Activated naive CD8-positive, alpha-beta T cell treated with anti-CD3 and anti-CD28 coated beads, Interleukin-2, amount 10 ng/mL, durations not matched to agents 7 days and 5 days (primary cell): ENCODE measurements at places on chromosomes 12 and 14.

DNA sequence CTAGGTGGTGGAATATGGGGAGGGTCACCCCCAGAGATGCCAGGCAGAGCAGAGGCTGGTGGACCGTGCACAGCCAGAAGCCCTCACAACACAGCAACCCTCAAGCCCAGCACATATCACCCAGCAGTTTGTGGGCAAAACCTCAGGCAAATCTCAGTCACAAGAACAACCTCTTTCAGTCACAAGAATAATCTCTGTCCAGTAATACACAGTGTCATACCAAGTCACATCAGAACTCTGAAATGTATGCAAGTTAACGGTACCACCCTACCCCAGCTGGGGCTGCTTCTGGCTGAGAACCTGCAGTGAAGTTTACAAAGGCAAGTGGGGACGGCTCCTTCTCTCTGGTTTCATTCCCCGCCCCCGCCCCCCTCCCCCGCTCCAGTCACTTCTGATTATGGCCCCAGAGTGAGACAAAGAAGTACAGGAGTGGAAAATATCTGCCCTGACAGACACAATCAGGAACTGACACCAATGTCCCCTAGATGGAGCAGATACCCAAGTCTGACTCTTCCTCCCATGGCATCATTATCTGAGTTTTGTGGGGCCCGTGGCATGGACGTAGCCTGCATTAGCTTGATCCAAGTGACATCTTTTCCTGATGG is 480.9 kb upstream of the TMEM132C start:
- no peaks in the 10 kb centered on the region for H3K36me3 ChIP-seq
- DNase-seq, result no peak
- no peak overlapping the region for H3K27ac ChIP-seq
- no peak overlapping the region for H3K4me3 ChIP-seq

- no peak overlapping the region for H3K27ac ChIP-seq
- no peaks in the 10 kb centered on the region for H3K4me1 ChIP-seq
- H3K36me3 ChIP-seq, result no peaks in the 10 kb centered on the region
- H3K27me3 ChIP-seq, result peaks cover 6% of the 10 kb centered on the region
- no peak overlapping the region for H3K4me3 ChIP-seq
Observed at GRCh38 chr12:91424506-91424905, 241.9 kb upstream of the DCN start.

- DNase-seq, result no peak
- H3K4me3 ChIP-seq, result no peak overlapping the region
- no peaks in the 10 kb centered on the region for H3K27me3 ChIP-seq
- H3K36me3 ChIP-seq, result peaks cover 33% of the 10 kb centered on the region
- peaks cover 20% of the 10 kb centered on the region for H3K4me1 ChIP-seq
Observed at GRCh38 chr14:63616015-63616414, 25.7 kb downstream of the WDR89 start.

DNA sequence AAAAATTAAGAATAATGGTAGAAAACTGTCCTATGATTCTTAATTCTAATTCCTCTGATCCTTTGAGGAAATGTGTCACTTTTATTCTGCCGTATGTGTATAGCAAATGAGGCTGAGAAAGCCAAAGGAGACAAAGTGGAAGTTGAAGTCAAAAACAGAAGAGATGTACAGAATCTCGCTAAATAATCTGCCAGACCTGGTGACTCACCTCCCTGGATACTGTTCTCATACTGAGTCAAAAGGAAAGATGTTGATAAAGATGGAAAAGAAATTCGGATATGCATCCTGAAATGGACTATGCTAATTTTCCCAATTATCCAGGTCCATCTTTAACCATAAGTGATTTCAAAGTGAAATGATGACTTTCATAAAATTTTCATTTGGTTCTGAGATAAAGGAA is 92.5 kb downstream of the DUSP6 start:
- H3K4me1 ChIP-seq, result peaks cover 3% of the 10 kb centered on the region
- DNase-seq, result no peak
- H3K36me3 ChIP-seq, result peaks cover 17% of the 10 kb centered on the region
- no peaks in the 10 kb centered on the region for H3K27me3 ChIP-seq

GRCh38 chr12:40099423-40099853 is 6.4 kb downstream of the SLC2A13 start:
- no peaks in the 10 kb centered on the region for H3K27me3 ChIP-seq
- H3K4me3 ChIP-seq, result no peak overlapping the region

DNA sequence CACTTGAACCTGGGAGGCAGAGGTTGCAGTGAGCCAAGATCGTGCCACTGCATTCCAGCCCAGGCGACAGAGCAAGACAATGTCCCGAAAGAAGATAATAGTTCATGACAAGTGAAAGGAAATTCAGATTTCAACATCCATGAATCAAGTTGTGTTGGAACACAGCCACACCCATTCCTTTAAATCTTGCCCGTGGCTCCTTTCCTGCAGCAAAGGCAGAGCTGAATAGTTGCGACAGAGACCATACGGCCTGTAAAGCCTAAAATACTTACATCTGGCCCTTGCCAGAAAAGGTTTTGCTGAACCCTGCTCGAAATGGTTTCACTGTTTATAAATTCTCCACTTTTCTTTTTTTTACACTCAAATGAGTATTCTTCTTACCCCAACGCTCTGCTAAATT is 17.7 kb upstream of the ITPK1 start:
- peaks cover 2% of the 10 kb centered on the region for H3K4me1 ChIP-seq
- no peak for DNase-seq
- H3K36me3 ChIP-seq, result no peaks in the 10 kb centered on the region
- H3K27me3 ChIP-seq, result peaks cover 4% of the 10 kb centered on the region
- no peak overlapping the region for H3K4me3 ChIP-seq

- H3K36me3 ChIP-seq, result peaks cover 11% of the 10 kb centered on the region
- no peaks in the 10 kb centered on the region for H3K27me3 ChIP-seq
- peak overlapping the region; percentile 43 for H3K4me3 ChIP-seq
- peaks cover 19% of the 10 kb centered on the region for H3K4me1 ChIP-seq
- H3K27ac ChIP-seq, result peak overlapping the region; percentile 39
Observed at GRCh38 chr12:123034022-123034541, 53.6 kb downstream of the ARL6IP4 start.

DNA sequence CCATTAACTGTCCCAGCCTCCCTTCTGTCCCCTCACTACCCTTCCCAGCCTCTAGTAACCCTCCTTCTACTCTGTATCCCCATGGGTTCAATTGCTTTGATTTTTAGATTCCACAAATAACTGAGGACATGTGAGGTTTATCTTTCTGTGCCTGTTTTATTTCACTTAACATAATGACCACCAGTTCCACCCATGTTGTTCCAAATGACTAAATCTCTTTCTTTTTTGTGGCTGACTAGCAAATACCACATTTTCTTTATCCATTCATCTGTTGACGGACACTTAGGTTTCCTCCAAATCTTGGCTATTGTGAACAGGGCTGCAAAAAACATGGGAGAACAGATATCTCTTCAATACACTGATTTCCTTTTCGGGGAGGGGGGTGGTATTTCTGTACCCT is 65.7 kb downstream of the PRKD1 start:
- H3K27me3 ChIP-seq, result no peaks in the 10 kb centered on the region
- no peak overlapping the region for H3K27ac ChIP-seq
- no peak for DNase-seq
- no peaks in the 10 kb centered on the region for H3K4me1 ChIP-seq

DNA sequence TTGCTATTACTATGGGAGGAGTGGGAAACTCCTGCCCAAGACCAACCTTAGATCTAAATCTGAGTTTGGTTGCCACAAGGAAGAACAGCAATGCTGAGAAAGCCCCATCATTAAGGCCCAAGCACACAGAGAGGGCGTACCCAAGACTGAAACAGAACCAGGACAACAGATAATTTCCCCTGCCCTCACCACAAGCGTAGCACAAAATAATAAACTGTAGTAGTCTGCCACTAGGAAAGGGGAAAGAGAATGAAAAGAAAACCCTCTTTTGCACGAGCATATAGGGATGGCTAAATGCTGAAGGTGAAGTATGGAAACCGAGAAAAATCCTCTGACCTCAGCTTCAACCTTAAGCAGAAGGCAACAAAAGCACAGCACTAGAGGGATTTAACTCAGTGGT is 76.5 kb upstream of the DHRS4 start:
- no peak for DNase-seq
- H3K4me1 ChIP-seq, result no peaks in the 10 kb centered on the region
- peaks cover 17% of the 10 kb centered on the region for H3K27me3 ChIP-seq
- H3K4me3 ChIP-seq, result no peak overlapping the region

GRCh38 chr12:105825141-105825540 is 313.6 kb downstream of the NUAK1 start:
- no peak overlapping the region for H3K27ac ChIP-seq
- DNase-seq, result no peak
- H3K4me1 ChIP-seq, result no peaks in the 10 kb centered on the region
- peaks cover 10% of the 10 kb centered on the region for H3K27me3 ChIP-seq
- H3K4me3 ChIP-seq, result no peak overlapping the region

GRCh38 chr14:28584951-28585350 is 181.6 kb upstream of the FOXG1 start:
- no peaks in the 10 kb centered on the region for H3K36me3 ChIP-seq
- no peaks in the 10 kb centered on the region for H3K4me1 ChIP-seq
- no peak overlapping the region for H3K27ac ChIP-seq
- no peak overlapping the region for H3K4me3 ChIP-seq

DNA sequence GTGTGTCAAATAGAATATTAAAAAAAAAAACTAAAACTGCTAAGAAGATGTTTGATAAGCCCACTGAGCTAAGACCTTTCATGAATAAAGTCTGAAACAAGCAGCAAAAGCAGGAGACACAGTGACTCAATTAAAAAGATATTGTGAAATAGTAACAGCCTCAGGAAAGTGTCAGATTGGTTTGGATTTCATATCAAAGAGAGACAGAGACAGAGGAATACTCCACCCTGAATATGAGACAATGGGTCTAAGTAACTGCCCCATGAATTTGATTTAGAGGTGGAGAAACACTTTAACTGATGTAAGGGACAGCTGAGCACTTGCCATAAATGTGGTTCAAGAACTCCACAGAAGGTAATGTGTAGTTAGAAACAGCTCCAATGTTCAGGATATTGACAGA is 277.9 kb upstream of the FOXG1 start:
- H3K36me3 ChIP-seq, result no peaks in the 10 kb centered on the region
- no peak for DNase-seq
- no peak overlapping the region for H3K4me3 ChIP-seq
- H3K4me1 ChIP-seq, result no peaks in the 10 kb centered on the region
- no peaks in the 10 kb centered on the region for H3K27me3 ChIP-seq

GRCh38 chr12:130194154-130194553 is 31.9 kb downstream of the FZD10 start:
- H3K4me1 ChIP-seq, result no peaks in the 10 kb centered on the region
- no peaks in the 10 kb centered on the region for H3K27me3 ChIP-seq
- no peak overlapping the region for H3K27ac ChIP-seq
- H3K36me3 ChIP-seq, result no peaks in the 10 kb centered on the region
- no peak overlapping the region for H3K4me3 ChIP-seq
- no peak for DNase-seq

DNA sequence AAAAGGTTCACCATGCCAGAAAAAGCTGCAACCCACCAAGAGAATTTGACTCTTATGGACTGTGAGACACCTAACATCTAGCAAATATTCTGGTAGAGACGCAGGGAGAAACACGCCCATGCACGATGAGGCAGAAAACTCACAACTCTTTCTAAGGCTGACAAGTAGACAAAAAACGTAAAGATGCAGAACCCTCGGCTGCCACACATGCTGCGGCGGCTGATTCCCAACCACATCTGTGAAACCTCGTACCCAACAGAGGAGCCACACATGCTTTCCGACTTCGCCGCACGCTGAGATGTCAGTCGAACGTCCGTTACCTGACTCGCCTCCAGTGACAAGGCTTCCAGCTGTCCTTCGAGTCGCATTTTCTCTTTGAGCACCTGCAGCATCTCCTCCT is 21.8 kb downstream of the GOLGA3 start:
- no peaks in the 10 kb centered on the region for H3K27me3 ChIP-seq
- peaks cover 18% of the 10 kb centered on the region for H3K4me1 ChIP-seq
- no peak overlapping the region for H3K27ac ChIP-seq

DNA sequence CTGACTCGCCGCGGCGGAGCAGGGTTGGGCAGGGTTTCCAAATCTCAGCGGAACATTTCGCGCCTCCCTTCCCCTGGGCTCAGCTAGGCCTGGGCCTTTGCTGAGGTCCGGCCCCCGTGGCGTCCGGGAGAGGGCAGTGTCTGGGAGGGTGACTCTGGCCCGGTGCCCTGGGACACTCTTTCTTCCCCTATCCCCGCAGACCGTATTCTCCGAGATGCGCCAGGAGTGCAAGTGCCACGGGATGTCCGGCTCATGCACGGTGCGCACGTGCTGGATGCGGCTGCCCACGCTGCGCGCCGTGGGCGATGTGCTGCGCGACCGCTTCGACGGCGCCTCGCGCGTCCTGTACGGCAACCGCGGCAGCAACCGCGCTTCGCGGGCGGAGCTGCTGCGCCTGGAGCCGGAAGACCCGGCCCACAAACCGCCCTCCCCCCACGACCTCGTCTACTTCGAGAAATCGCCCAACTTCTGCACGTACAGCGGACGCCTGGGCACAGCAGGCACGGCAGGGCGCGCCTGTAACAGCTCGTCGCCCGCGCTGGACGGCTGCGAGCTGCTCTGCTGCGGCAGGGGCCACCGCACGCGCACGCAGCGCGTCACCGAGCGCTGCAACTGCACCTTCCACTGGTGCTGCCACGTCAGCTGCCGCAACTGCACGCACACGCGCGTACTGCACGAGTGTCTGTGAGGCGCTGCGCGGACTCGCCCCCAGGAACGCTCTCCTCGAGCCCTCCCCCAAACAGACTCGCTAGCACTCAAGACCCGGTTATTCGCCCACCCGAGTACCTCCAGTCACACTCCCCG is 3.0 kb downstream of the WNT1 start:
- peaks cover 51% of the 10 kb centered on the region for H3K4me1 ChIP-seq
- H3K27me3 ChIP-seq, result peaks cover 75% of the 10 kb centered on the region
- peak; percentile 74 for DNase-seq
- no peaks in the 10 kb centered on the region for H3K36me3 ChIP-seq
- H3K4me3 ChIP-seq, result peak overlapping the region; percentile 80
- H3K27ac ChIP-seq, result peak overlapping the region; percentile 83

DNA sequence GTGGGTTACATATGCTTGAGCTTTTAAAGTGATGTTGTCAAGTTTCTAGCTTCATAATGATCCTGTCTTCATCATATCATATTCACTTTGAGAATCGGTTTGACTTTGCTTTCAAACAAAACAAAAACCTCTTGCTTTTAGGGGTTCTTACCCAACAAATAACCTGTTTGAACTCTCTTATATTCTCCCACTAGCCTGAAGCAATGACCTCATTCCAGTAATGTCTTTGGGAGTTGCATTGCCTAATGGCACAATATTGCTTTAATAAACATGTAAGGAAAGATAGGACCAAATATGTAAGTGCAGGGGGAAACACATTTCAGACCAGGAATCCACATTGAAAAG is 27.7 kb downstream of the WBP11 start:
- no peaks in the 10 kb centered on the region for H3K36me3 ChIP-seq
- peak overlapping the region; percentile 97 for H3K27ac ChIP-seq
- DNase-seq, result no peak
- peaks cover 39% of the 10 kb centered on the region for H3K4me1 ChIP-seq

DNA sequence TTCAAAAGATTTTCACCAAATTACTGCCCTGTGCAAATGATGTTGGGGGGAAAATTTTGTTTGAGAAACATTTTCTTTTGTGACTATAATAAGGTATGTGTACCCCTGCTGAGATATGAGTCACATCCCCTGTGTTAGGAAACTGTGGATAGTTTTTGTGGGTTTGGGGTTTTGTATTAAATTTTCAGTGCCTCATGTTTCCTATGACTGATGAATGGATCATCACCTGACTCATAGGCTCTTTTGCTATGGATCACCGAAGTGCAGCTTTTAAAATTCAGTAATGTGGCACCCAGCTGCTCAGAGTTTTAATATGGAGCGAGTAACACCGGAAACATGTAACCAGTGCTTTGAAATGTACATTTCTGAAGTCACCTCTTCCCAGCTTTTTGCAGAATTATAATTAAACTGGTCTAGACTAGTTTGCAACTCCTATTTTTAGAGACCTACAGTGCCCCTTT is 167.4 kb upstream of the HMGA2 start:
- no peak overlapping the region for H3K27ac ChIP-seq
- DNase-seq, result no peak
- H3K4me3 ChIP-seq, result no peak overlapping the region
- no peaks in the 10 kb centered on the region for H3K36me3 ChIP-seq
- peaks cover 4% of the 10 kb centered on the region for H3K4me1 ChIP-seq
- H3K27me3 ChIP-seq, result peaks cover 10% of the 10 kb centered on the region
